Stimulated activated CD4-positive, alpha-beta T cell treated with anti-CD3 and anti-CD28 coated beads, Interleukin-12 subunit alpha, Interleukin-12 subunit beta, amount 100 ng/mL, for 24 hours (primary cell): ENCODE measurements at places on chromosomes 13 and 19.

DNA sequence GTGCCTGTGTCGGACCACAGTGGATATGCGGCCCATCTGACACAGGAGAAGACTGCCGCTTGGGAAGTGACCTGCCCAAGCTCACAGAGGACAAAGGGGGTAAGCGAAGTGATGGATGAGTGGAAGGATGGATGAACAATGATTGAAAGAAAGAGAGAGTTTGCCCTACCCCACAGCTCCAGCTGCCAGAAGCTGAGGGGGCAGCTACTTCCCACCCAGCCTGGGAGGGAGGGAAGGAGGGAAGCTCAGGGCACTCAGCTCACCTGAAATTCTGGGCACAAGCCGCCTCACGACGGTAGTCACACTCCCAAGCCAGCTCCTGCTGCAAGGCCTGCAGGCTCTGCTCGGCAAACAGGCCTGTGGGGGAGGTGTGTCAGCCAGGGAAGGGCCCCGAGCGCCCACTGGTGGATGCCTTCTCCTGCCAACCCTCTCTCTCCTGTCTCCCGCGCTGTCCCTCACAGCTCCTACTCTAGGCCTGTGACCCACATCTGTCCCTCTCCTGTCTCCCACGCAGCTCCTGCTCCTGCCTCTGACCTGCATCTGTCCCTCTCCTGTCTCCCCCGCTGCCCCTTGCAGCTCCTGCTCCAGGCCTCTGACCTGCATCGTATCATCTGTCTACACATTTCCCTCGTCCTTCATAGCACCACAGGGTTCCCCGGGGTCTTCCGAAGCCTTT, 12.0 kb upstream of the NUMBL start:
- no peak for DNase-seq

- peak; percentile 47 for DNase-seq
Observed at GRCh38 chr19:37594982-37595382, 306 bp downstream of the ZNF540 start.

DNA sequence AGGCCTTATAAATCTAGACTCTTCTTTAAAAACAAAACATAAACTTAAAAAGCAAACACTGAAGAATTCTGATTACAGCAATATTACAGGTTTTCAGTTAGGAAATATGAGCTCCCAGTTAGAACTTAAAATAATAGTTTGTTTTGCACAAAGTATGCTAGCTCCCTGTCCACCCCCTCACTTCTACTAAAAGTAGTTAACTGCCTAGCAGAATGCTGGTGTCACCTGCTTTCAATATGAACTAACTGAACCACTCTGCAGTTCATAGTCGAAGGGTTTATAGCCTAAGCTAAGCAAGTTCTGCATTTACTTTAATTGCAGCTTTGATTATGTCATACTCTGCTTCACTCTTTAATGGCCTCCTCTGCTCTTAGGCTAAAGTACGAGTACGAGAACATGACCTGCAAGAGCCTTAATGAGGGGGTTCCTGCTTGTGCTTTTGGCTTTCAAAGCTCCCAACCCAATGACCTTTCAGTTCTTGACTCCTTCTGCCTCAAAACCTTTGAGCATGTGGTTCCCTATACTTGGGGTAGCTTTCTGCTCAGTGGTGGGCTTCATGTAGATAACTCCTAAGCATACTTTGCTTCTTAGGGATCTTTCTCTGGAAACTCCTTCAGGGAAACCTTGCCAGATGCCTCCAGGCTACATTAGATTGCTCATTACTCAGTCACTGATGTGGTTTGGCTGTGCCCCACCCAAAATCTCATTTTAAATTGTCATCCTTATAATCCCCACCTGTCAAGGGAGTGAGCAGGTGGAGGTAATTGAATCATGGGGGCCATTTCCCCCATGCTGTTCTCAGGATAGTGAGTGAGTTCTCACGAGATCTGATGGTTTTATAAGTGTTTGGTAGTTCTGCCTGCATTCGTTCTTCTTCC, 278.9 kb upstream of the ARGLU1 start:
- no peak for DNase-seq

DNA sequence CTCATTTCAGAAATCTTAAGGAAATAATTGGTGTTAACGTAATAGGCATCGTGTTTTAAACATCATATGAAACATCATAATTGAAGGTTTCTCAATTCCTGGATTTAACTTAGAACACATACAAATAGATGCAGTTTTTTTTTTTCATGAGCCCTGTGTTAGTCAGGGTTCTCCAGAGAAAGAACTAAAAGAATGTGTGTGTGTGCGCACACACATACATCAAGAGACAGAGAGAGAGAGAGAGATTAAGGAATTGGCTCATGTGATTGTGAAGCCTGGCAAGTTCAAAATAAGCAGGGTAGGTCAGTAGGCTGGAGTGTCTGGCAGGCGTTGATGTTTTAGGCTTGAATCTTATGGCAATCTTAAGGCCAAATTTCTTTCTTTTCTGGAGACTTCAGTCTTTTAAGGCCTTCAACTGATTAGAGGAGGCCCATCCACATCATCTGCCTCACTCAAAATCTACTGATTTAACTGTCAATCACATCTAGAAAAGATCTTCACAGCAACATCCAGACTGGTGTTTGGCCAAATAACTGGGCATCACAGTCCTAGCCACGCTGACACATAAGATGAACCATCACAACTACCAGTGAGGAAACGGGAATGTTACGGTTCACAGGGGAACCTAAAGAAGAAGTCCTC, 25.2 kb downstream of the SPATA13 start:
- DNase-seq, result no peak

DNA sequence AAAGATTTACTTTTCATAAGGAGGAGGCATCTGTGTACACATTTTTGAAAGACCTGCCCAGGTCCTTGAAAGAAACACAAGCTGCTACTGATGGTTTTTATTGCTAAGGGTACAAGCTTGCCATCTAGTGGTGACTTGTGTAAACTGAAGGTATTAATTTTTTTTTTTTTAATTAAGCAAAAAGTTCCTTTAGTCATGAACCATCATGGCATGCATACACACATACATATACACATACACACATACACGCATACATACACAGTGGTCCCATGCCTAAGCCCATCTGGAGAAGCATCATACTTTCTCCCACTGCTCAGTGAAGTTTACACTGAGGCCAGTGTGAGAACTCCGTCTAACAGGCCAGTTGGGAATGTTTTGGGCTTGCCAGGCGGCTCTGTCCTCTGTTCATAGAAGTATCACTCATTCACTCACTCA, 312.5 kb downstream of the DCLK1 start:
- DNase-seq, result no peak

- DNase-seq, result no peak
Observed at GRCh38 chr19:10086591-10087192, 575 bp downstream of the SHFL start.

DNA sequence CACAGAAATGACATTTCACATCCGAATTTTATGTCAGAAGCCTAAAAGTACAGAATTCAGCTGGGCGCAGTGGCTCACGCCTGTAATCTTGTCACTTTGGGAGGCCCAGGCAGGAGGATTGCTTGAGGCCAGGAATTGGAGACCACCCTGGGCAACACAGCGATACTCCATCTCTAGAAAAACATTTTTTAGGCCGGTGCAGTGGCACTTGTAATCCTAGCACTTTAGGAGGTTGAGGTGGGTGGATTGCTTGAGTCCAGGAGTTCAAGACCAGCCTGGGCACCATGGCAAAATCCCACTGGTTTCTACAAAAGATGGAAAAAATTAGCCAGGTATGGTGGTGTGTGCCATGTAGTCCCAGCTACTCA, 15.3 kb downstream of the NOP53 start:
- DNase-seq, result no peak

- no peak for DNase-seq
Observed at GRCh38 chr19:6491802-6492592, 10.1 kb downstream of the TUBB4A start.

DNA sequence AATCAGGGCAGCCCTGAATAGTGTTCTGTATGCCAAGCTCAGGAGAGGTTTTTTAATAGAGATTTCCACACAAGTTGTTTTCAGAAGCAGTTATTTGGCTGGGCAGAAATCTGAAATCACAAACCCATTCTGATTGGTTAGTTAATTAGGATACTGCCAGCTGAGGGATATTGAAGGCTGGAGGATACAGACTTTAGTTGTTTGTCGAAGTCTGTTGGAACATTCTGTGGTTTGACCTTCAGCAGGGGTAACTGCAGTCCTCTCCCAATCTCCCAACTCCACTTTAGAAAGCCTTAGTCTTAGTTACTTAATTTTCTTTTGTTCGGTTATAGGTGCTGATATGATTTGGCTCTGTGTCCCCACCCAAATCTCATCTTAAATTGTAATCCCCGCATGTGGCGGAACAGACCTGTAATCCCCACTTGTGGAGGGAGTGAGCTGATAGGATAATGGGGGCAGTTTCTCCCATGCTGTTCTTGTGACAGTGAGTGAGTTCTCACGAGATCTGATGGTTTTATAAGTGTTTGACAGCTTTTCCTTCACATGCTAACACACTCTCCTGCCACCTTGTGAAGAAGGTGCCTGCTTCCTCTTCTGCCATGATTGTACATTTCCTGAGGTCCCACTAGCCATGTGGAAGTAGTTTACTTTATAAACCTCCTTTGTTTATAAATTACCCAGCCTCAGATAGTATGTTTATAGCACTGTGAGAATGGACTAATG, 169.2 kb downstream of the GPC5 start:
- DNase-seq, result no peak

DNA sequence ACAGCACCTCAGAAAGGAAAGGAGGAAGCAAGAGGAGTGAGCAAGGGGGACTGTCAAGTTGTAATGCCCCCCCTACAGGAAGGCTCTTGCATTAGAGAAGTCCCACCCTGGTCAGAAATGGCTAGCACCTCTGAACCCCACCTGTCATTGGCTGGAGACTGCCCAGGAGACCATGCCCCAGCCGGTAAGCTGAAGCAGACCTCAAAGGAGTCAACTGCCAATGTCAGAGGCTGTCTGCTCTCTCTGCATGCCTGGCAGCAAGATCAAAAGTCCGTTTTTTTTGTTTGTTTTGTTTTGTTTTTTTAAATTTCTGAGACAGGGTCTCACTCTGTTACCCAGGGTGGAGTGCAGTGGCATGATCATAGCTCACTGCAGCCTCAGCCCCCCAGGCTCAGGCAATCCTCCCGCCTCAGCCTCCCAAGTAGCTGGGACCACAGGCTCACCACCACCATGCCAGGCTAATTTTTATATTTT, 8.1 kb upstream of the BCL3 start:
- DNase-seq, result no peak

DNA sequence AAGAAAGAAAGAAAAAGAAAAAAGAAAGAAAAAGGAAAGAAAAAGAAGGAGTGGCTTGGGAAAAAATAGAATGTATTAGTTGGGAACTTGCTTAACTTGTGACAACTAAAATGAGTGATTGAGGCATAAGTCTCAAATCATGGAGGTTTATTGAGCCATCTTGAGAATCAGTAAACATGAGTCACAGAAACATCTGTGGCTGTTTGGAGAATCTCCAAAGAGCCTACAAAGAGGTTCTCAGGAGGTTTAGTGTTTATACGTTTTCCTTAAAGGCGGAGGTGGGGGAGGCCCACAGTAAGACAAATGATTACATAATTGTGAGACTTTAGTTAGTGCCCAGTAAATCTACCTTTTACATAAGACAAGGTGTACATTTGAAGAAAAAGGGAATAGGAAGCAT, 38.6 kb downstream of the WDR87 start:
- DNase-seq, result no peak

DNA sequence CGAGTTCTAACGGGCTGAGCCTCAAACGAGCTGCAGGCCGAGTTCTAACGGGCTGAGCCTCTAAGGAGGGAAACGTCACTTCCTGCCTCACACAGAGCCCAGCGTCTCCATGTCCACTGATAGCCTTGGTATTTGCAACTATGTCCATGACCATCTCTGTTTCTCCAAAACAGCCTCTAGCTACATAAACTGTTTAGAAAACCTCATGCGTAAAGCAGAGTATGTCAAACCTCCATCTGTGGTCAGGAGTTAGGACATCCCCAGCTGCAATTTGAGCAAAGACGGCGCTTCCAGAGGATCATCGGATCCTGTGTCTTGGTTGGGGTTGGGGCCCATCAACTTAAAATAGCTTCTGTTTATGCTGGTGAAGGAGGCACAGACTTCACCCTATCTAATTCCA, 20.8 kb downstream of the RASA3 start:
- DNase-seq, result no peak

DNA sequence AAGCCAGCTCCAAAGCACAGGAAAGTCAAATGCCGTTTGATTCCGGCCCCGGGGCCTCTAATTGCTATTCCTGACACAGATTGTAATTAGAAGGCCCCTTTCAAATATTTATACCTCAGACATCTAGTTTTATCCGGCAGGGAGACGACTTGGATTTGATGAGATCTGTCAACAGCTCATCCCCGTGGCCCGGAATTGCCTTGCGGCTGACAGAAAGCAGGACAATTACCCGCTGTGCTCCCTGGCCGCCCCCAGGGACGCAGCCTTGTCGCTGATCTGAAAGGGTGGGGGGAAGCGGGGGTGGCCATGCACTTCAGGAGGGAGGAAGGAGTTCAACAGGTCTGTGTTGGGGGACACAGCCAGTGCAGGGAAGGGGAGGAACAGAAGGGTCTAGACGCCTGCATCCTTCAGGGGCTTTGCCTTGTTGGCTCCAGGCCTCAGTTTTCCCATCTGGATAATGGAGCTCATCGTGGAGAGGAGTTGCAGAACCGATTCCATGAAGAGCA, 1.8 kb upstream of the SHD start:
- no peak for DNase-seq

GRCh38 chr13:46687810-46688209, 109.2 kb downstream of the ESD start:
- DNase-seq, result no peak

DNA sequence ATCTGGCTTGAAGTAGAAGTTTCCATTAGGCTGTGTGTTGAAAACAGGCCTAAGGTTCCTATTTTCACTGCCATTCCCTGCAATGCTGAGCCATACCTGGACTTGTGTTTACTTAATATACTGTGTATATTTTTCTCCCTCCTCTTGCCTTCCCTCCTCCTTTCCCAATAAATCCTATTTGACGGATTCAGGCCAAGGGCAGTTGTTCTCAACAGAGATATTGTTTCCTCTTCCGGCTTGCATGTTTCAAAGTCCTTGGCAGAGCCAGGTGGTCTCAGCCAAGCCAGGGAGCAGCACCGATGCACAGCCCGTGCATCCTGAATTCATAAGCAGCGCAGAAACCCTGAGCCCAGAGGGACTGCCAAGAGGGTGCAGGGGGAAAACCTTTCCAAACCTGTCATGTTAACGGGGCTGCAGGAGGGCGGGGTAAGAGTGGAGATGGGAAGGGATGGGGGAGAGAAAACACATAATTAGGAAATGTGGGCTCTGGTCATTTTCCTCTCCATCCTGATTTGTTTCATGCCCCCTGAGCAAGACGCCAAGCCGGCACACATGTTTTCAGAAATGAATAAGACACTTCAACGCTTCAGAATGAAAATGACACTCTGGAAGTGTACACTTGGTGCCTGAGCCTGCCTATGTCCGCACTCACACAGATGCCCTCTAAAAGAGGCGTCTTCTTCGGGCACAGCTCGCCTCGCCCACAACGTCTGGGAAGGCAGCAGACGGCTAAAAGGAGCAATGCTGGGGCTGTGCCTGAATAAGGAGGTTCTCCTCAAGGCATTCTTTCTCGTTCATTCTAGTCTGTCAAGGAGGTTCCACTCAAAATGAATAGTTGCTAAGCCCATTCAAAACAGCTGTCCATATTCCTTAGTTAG, 149.3 kb upstream of the UBL3 start:
- DNase-seq, result no peak
